ENCODE measurements at places on chromosomes 16 and 17.

- DNase-seq: no peak
Observed at GRCh38 chr17:66304304-66305174, 2.1 kb downstream of the PRKCA start.

DNA sequence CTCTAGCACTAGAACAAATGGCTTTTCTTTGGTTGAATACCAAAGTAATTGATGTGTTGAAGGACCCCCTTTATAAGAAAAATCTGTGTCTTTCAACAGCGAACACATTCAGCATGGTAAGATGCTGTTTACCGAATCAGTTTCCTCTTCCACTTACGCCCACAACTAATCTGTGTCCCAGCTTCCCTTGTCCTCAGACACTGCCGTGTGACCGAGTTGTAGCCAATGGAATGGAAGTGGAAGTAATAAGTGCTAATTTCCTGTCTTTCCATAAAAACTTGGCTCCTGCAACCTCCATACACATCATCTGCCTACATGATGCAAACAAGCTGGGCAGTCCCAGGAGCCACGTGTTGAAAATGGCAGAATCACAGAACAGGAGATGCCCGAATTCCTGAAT is 10.4 kb downstream of the CDIPT start:
- DNase-seq: no peak

- DNase-seq: no peak
Observed at GRCh38 chr17:9192010-9192409, 170.7 kb downstream of the NTN1 start.

DNA sequence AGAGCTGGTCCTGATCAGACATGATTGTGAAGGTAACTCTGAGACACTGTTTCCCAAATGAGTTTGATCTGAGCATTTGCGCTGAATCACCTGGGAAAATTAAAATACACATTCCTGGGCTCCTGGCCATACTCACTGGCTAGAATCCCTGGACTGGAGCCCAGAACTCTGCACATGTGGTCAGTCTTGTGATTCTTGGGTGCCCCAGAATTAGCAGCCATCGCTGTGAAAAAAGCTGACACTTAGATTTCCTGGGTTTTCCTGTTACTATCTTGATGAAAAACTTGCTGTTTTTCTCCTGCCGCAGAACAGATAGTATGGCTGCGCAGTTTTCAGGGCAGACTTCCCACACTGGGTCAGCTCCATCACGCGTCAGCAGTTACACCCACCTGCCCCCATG is 24.6 kb downstream of the NECAB2 start:
- DNase-seq: peak; percentile 52

DNA sequence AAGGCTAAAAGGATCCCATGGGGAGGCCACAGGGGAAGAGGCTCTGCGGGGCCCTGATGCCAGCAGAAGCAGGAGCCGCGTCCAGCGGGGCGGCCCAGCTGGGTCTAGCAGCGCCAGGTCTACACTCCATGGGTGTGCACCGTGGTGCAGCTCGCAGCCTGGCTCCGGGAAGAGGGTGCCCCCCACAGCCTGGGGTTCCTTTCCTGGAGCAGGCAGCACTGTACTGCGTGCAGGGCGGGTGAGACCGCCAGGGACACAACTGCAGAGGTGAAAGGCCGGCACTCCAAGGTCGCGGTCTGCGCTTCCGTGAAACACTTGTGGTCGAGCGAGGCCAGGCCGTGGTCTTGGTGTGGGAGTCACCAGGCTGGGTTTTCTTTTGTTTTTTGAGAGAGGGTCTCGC is 6.5 kb upstream of the CCDC154 start:
- no peak for DNase-seq

GRCh38 chr17:65231086-65231485 is 93.9 kb downstream of the RGS9 start:
- no peak for DNase-seq
